ENCODE measurements at places on chromosomes 12 and 14.

- peak; percentile 79 for DNase-seq
Observed at GRCh38 chr12:122023339-122024131, 1.9 kb downstream of the BCL7A start.

GRCh38 chr12:112905451-112906089, 1.2 kb upstream of the OAS1 start:
- no peak for DNase-seq

DNA sequence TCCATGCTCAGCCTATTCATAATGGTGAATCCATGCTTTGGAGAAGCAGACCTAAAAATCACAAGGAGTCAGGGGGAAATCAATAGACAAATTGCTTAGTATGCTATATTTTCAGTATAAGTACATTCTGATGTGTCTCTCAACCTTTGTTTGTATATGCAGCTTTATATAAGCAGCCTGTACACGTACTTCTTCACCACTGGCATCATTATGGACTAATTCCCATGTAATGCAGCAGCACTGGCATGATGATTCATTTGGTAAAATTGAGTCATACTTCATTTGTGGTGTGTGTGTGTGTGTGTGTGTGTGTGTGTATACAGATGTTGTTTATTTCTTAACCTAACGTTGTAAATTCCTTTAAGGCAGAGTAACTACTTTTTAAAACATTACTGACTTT, 10.9 kb downstream of the DCP1B start:
- DNase-seq = no peak

- no peak for DNase-seq
Observed at GRCh38 chr14:95165517-95165916, 8.2 kb upstream of the DICER1 start.

DNA sequence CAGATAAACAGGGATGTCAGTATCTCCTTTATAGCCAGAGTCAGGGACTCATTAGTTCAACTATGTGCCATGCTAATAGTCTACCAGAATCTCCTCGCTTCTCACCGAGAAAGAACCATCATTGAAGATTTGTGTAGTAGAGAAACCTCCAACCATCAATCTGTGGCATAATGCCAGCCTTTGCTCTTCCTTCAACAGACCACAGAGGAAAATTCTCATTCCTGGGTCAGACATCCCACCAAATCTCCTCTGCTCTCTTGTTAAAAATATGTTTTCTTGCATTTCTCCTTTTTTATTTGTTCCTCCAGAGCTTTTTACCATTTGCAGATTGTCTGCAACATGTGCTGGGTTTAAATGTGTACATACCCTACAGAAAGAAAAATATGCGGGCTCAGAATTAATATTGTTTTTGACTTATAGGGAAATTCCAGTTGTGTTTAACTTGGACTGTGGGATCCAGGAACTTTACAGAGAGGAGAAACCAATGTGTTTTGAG, 64.9 kb downstream of the LLPH start:
- no peak for DNase-seq

- no peak for DNase-seq
Observed at GRCh38 chr14:59358102-59358501, 107.1 kb downstream of the GPR135 start.

DNA sequence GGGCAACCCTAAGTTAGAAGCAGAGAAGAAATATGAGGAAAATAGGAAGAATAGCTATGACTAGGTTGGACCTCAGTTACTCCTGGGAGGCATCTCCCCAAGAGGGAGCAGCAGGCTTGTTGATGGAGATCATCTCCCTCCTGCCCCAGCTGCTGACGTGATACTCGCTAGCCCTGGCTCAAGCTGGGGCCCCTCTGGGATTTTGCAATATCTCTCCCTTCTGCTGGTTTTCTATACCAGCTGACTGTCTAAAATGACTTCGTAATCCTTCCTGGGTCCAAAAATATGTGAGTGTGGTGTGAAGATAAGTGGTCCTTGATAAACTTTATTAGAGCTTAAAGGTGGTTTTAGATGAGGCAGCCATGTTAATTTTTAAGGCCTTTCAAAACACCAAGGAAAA, 4.5 kb upstream of the HECTD4 start:
- no peak for DNase-seq

DNA sequence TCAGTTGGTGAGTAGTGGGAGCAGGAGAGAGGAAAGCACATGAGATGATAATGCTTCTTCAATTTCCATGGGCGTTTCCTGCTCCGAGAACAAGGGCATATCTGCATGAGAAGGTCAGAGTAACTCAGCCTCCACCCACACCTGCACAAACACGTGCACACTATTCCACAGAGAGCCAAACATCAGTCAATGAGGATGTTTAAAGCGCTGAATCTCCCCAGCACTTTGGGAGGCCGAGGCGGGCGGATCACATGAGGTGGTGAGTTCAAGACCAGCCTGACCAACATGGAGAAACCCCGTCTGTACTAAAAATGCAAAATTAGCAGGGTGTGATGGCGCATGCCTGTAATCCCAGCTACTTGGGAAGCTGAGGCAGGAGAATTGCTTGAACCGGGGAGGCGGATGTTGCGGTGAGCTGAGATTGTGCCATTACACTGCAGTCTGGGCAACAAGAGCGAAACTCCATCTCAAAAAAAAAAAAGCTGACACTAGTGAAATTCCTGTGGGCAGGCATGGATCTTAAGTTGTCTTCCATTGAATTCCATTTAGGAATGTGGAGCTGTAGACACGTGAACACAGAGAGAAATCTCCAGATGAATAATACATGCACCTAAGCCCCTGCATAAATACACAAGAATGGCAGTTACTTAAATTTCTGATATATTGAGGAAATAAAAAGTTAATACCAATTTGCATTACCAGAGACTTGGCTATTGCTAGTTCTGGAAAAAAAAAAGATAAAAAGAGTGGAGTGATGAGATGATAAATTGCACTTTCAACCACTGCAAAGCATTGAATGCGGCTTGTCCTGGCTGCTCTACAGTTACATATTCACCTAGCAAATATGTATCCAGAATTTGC, 1097.4 kb upstream of the TMEM132C start:
- no peak for DNase-seq

- no peak for DNase-seq
Observed at GRCh38 chr12:74241341-74241740, 296.3 kb upstream of the ATXN7L3B start.

DNA sequence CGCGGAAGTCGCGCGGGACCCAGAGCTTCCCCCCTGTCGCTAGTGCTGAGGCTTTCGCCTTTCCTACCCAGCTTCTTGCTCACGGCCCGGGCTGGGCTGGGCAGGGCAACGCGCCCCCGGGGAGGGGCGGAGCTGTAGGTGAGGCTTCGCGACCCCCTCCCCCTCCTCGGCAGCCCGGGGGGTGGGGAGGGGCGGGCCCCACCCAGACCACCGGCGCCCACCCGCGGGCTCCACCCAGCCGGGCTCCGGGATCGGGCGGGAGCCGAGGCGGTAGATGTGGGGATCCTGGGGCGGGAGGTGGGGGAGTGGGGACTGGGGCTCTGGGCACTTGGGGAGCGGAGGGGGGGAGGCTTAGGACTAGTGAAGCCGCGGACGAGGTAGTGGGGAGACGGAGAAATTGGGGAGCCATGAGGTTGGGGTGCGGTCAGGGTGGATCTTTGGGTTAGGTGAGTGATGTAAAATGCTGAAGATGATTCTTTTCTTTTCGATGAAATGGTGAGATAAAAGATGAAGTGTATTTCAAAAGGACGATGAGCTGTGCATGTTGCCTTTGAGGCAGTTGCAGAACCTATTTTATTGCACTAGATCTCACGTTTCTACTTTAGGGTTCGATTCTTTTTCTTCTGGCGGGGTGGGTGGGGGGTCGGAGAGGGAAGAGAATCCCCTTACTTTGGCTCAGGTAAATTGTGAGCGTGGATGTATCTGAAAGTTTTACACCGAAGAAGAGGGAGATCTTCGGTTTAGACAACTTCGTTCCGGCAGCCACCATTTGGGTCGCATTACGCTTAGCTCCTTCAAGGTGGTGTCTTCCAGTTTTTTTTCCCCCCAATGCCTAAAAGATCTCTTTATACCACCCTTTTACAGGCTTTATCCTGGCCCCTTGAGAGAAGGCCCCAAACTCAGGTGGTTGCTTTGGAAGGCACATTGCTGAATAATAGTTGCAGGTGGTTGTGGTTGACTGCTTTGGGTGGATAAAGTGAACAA, 619 bp downstream of the ERC1 start:
- no peak for DNase-seq
